Panc1 (cell line): ENCODE measurements at places on chromosomes 3 and 15. TPM values are rescaled to one million over a fixed set of nuclear protein-coding genes. Genes with fewer than 3 reads are reported as not detected.

TLR9 gene
- total RNA-seq: not detected

IL1RAP gene
- total RNA-seq: 5.2 TPM

CRABP1 gene
- 6.7 TPM for total RNA-seq

UBP1 gene
- 62.4 TPM for total RNA-seq

SCG3 gene
- total RNA-seq: 0.62 TPM

TGM4 gene
- total RNA-seq: 0.46 TPM

PRKCD gene
- 14.0 TPM for total RNA-seq

MINAR1 gene
- total RNA-seq: 0.62 TPM

PRTG gene
- 11.4 TPM for total RNA-seq

KCNAB1 gene
- total RNA-seq: not detected

CCR8 gene
- not detected for total RNA-seq

C3orf85 gene
- not detected for total RNA-seq

WWTR1 gene
- 298 TPM for total RNA-seq

KLHL40 gene
- not detected for total RNA-seq

CIP2A gene
- total RNA-seq: 52.0 TPM

STAC gene
- 18.8 TPM for total RNA-seq

SUSD5 gene
- total RNA-seq: 16.3 TPM

DOCK3 gene
- 0.21 TPM for total RNA-seq

CADM2 gene
- total RNA-seq: 0.64 TPM

SLC25A36 gene
- total RNA-seq: 69.5 TPM

ECE2 gene
- total RNA-seq: not detected

CX3CR1 gene
- not detected for total RNA-seq

RPL22L1 gene
- 35.2 TPM for total RNA-seq

GFM1 gene
- 59.3 TPM for total RNA-seq

CFAP100 gene
- not detected for total RNA-seq

CHRNA7 gene
- total RNA-seq: 3.3 TPM

TWF2 gene
- total RNA-seq: 51.9 TPM

MEGF11 gene
- 0.95 TPM for total RNA-seq

CMTM7 gene
- 43.5 TPM for total RNA-seq

CLRN1 gene
- total RNA-seq: not detected

ATG7 gene
- total RNA-seq: 36.0 TPM
